Stimulated activated CD8-positive, alpha-beta memory T cell treated with anti-CD3 and anti-CD28 coated beads, Interleukin-7, amount 100 ng/mL, for 1 hour (primary cell): ENCODE measurements at places on chromosomes 5 and 9.

- DNase-seq, result no peak
These were observed 22.6 kb upstream of the CSF1R start for GRCh38 chr5:150108711-150109514.

DNA sequence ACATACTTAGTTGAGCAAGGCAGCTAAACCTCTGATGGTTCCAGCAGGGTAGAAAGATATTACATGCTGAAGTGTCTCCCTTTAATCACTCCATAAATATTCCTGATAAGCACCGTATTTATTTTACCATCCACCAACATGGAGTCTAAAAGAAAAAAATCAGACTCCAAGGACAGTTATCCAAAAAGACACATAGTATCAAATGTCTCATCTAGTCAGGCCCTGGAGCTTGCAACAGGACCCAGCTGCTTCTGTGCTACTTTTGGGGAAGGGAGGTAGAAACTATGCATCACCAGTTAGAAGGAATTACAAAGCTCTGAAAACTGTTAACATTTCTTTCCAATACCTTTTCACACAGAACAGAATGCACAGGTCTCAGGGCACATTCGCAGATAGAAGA, 88.1 kb downstream of the S1PR3 start:
- no peak for DNase-seq

DNA sequence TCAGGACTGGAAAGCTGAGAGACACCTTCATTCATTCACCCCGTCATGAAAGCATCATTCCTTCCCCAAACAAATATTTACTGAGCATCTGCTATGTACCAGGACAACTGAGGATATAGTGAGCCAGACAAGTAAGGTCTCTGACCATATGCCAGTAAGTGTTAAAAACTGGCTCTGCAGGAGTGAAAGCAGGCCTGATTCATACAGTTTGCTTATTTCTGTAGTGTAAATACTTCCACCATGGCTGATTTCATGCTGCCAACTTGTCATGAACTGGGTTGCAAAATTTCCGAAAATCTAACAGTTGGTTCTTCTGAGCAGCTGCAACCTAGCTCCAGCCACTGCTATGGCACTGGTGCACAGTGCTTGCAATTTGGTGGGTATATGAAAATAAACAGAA, 68.1 kb downstream of the YIPF5 start:
- no peak for DNase-seq

DNA sequence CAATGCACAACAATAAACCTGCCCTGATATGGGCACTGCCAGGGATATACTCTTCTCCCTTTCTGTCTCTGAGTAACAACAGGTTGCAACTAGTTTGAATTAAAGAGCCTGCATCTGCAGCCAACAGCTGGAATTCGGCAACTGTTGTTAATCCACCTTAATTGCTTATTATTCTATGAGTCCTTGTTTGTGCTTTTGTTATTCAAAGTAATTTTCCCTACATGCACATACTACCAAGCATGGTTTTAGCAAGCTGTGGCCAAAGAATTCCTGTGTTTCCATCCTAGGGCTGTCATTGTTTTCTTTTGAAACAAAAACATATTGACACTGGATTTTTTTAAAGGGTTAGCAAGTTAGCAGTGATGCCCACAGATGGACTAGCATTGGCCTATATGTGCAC, 171.5 kb downstream of the EFNA5 start:
- no peak for DNase-seq

GRCh38 chr9:1100945-1101344, 50.8 kb downstream of the DMRT2 start:
- DNase-seq, result no peak

- DNase-seq, result no peak
These were observed 958 bp upstream of the HSPA5 start for GRCh38 chr9:125241863-125242739.

DNA sequence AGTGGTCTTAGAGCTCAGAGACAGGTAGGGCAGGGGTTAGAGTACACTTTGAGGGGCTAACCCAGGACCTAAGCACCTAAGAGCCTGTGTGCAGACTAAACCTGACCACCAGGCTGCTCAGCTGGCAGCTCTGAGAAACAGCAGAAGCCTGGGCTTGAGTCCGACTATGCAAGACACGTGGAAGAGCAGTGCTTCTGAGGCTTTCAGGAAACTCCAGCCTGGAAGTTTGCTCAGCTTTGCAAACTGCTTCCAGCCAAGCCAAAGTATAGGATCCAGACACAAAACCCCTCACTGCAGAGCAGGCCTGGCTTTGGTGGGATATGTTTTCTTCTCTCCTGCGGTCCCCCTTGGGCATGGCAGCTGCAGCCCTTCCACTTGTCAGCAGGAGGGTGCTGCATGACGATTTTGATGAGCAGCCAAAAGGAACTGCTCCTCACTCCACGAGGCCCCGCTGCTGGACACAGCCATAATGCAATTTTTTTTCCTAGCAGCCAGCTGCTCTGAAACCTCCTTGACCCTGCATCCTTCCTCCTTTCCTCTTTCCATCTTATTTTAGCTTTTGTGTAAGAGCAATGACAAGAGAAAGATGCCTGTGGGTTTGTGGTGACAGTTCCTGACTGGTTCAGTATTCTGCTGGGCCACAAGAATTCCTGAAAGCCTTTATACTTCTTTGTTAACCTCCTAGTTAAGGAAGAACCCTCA, 123.1 kb downstream of the LIFR start:
- no peak for DNase-seq

DNA sequence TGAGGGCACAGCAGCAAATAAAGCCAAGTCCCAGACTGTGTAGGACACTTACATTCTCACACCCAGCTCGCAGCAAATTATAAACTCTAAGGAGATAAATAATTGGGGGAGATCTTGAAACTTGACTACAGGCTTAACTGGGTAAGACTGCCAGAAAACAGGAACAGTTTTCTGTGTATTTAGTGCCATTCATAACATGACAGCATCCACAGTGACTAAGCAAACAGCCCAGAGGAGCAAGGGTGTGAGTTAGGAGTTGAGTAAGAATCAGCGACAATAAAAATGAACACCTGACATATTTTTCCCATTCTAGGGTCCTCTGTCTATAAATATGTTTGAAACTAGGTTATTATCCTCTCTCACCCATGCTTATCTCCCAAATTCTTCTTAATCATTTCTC, 370.9 kb upstream of the WWC1 start:
- DNase-seq, result no peak

DNA sequence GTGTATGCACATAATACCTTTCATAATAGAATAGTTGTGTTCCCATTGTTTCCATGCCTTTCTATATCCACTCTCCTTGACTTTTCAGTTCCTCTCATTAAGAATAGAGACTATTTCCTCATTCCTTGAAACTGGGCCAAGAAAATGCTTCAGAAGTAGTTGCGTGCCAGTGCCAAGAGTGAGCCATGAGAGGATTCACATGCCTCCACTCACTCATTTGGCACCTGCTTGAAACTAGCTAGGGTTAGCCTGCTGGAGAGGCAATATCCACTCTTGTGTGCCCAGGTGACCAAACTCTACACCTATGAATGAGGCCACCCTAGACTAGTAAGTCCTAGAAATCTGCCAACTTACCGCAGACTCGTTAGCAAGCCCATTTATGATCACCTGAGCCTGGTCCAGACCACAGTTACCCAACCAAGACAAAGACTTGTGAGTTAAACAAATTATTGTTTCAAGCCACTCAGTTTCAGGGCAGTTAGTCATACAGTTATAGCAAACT, 276.3 kb downstream of the EPB41L4A start:
- no peak for DNase-seq

DNA sequence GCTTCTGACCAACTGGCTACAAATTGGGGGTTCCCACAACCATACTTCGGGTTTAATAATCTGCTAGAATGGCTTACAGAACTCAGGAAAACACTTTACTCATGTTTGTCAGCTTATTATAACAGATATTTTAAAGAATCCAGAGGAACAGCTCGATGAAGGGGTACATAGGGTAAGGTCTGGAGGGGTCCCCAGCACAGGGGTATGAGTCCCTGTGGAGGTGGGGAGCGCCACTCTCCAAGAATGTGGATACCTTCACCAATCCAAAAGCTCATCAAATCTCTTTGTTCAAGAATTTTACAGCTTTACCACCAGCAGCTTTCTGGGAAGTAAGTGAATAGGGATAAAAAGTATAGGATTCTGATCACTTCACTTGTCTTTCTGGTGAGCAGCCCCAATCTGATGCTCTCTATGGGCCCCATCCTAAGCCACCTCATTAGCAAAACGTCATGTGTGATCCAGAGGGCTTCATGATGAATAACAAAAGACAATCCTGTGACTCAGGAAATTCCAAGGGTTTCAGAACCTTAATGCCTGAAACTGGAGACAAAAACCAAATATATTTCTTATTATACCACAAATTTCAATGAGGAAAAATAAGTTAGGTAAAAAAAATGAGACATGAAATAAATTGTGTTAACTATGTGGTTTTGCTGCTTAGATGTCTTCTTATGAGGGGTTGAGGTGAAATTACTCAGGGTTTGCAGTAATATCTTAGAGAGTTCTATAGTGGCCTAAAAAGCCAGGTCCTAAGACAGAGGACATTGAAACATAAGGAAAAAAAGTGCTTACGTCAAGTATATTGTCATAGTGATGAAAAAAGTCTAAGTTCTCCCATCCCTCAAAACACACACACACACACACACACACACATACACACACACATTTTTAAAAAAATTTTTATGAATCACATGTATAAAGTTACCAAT, 290.5 kb downstream of the ANXA1 start:
- DNase-seq, result no peak

GRCh38 chr5:125196481-125197111, 450.2 kb upstream of the ZNF608 start:
- no peak for DNase-seq

GRCh38 chr5:177111720-177112394, 21.7 kb upstream of the NSD1 start:
- peak; percentile 52 for DNase-seq

DNA sequence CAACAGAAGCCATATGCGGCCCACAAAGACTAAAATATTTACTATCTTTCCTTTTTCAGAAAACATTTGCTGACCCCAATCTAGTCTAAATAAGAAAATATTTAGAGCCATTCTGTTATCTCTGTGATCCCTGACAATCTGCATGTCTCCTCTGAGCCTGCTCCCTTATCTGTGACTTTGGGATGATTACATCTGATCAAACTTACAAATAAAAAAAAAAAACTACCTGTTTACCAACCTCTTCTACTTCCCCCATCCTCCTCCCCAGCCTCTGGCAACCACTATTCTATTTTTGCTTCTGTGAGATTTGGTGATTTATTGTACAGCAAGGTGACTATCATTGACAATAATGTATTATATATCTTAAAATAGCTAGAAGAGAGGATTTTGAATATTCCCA, 176.3 kb upstream of the CD180 start:
- no peak for DNase-seq

- DNase-seq, result no peak
These were observed 10.3 kb upstream of the ANXA2R start for GRCh38 chr5:43050384-43050783.

DNA sequence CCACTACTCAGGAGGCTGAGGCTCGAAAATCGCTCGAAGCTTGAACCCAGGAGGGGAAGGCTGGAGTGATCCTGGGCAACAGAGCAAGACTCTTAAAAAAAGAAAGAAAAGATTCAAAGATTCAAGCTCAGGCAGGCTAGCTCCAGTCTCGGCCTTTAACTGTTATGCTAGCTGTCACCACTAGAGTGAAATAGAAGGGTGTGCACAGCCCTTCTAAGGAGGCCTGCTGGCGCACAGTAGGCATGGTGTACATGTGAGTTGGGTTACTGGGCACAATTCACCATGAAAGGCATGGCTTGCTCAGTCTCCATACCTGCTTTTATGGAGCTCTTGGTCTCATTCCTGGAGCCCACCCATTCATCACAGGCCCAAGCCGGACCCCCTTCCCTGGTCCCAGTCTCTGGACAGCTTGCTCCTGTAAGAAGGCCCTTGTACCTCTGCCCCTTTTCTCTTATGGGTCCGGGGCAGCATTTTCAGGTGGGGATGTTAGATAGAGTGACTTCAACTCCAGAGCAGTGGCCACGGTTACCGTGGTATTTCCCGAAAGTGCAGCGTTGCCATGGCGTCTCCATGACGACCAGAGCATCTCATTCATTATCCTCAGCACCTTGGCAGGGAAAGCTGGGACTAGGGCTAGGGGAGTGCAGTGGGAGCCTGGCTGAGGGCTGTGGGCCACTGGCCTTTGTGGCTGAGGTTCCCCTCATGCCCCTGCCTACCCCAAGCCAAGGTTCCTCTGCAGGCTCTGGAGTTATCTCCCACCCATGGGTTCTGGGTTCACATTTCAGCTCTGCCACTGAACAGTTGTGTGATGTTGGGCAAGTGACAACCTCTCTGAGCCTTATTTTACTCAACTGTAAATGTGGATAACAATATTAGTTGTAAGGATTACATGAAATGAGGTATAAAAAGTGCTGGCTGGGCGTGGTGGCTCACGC, 5.7 kb downstream of the NDST1 start:
- no peak for DNase-seq

DNA sequence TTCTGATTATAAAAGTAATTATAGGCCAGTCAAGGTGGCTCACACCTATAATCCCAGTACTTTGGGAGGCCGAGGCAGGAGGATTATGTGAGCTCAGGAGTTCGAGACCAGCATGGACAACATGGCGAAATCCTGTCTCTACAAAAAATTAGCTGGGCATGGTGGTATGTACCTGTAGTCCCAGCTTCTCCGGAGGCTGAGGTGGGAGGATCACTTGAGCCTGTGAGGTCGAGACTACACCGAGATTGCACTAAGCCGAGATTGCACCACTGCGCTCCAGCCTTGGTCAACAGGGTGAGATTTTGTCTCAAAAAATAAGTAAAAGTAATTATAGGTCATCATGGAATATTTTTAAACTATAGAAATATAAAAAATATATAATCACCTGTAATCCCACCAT, 18.1 kb downstream of the IRF1 start:
- no peak for DNase-seq

DNA sequence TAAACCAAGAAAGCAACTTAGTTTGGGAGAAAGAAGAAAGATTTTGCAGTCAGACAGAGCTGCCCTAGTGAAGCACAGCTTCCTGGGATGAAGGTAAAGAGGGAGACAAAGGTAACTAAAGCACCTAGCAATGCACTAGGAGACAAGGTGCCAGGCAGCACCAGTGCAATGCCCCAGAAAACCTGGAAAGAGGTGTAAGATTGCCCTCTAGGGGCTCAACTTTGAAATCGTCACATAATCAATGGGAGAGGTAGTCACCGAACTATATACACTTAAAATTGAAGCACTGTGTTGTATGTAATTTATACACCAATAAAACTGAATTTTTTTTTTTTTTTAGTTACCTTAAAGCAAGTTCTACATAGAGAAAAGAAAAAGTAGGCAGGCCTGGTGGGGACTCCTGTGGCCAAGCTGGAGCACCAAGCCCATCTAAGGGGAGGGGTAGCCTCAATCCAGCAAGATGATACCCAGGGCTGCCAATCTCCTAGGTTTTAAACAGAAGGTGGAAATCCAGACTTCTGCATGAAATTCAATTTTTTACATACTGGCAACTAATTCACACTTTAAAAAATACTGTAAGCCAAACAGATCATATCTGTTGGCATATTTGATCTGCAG, 48.2 kb downstream of the CDK5RAP2 start:
- no peak for DNase-seq

GRCh38 chr9:129200255-129200654, 22.2 kb upstream of the IER5L start:
- no peak for DNase-seq
